Upper lobe of right lung (tissue), 1 donor: ENCODE measurements at places on chromosomes 7 and 10. TPM values are rescaled to one million over a fixed set of nuclear protein-coding genes. Genes with fewer than 3 reads are reported as not detected.

DNA sequence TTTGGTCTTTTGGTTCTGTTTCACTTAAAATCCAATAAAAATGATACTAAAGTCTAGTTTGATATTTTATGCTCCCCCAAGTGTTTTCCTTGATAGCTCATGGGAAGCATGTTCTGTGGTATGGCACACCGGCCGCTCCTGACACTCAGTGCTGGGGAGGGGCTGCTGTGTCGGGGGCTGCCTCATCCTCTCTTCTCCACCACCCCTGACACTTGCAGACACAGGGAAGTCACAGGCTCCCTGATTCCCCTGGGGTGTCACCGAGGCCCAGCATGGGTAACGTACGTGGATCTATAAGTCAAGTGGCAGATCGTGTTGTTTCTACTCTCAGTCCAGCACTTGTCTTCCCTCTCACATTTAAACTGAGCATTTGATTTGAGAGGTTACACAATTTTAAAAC, 508.6 kb downstream of the TNS3 start:
- no peak for DNase-seq

Gene POLD2
- 60.2 TPM for total RNA-seq

DNA sequence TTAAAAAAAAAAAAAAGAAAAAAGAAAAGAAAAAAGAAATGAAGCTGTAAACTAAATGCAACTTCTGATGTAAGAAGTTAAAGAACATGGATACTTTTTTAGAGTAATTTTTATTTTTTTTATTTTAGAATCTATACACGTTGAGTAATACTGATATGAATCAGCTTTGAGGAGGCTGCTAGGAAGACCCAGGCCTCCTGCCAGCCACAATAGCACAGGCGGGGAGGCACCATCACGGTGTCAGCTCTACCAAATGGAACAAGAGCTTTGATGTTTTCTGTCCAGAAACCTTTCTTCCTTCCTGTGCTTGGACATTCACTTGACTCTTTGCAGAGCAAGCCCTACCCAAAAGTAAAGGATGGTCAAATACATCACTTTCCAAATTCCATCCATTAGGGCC, 45.3 kb upstream of the EGR2 start:
- DNase-seq, result no peak

- no peak for DNase-seq
Observed at GRCh38 chr10:63689768-63690167, 168.6 kb downstream of the REEP3 start.

GRCh38 chr10:80471715-80472233, 17.7 kb downstream of the TSPAN14 start:
- no peak for DNase-seq

- no peak for DNase-seq
Observed at GRCh38 chr7:47044625-47045024, 537.3 kb downstream of the TNS3 start.

GRCh38 chr7:2863461-2864066, 19.5 kb upstream of the GNA12 start:
- DNase-seq, result peak; percentile 87

DNA sequence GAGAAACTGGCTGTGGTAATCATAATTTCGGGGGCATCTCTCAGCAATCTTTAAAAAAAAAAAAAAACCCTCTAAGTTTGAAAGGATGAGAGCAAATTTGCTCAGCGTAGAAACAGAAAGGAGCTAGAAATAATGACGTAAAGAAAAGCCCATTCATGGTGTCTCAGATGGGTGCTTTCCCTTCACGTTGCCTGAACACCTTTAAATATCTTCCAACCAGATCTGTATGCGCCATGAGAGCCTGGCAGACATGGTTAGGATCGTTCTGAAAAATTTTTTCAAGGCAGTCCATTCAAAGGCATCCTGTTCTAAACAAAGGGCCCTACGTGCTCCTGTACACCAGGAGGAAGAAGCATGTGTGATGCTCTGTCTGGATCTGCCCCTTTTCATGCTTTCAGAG, 141.2 kb upstream of the C1QL3 start:
- no peak for DNase-seq

GRCh38 chr7:47267346-47267745, 314.6 kb downstream of the TNS3 start:
- peak; percentile 11 for DNase-seq

Gene RBP3
- not detected for total RNA-seq

DNA sequence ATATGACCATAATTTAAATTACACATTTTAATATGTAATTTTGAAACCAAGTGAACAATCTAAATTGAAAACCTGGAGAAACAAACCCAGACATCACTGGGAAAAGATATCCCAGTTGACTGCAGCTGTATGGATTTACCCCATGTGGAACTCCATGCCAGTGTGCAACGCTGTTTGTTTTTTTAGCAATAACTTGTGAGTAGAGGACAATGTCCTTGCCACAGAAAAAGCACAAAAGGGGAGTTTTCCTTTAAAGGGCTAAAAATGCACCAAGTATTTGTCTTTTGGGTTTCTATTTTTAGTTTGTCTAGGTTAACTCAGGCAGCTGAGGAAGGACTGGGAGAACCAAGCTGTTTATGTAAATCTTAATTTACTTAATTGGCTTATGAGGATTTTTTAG, 15.1 kb upstream of the COL17A1 start:
- DNase-seq, result no peak

- DNase-seq, result no peak
Observed at GRCh38 chr7:134548877-134549276, at the start of gene AKR1B15. TSS of gene AKR1B15 (plus strand) at chr7:134549110. CDS start at chr7:134564620, 15,510 bp downstream.

- no peak for DNase-seq
Observed at GRCh38 chr7:134996097-134996550, 9.8 kb downstream of the AGBL3 start.

DNA sequence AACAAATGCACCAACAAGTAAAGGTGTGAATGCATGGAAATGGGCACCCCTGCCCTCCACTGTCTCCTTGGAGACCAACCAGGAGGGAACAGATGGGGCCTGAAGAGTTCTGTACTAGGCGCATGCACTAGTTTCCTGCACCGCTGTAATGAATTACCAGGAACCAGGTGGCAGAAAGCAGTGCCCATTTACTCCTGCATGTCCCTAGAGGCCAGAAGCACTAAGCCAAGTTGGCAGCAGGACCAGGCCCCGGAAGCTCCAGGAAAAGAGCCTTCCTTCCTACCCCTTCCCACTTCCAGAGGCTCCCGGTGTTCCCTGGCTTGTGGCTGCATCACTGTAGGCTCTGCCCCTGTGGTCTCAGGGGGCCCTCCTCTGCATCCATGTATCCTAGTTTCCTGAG, 237.5 kb upstream of the PPP2R2D start:
- DNase-seq, result peak; percentile 21

Gene ZNRF2
- 24.6 TPM for total RNA-seq

- DNase-seq, result no peak
Observed at GRCh38 chr7:111510584-111511378, 51.5 kb downstream of the IMMP2L start.

- DNase-seq, result no peak
Observed at GRCh38 chr10:78389419-78389818, 355.8 kb downstream of the RPS24 start.

DNA sequence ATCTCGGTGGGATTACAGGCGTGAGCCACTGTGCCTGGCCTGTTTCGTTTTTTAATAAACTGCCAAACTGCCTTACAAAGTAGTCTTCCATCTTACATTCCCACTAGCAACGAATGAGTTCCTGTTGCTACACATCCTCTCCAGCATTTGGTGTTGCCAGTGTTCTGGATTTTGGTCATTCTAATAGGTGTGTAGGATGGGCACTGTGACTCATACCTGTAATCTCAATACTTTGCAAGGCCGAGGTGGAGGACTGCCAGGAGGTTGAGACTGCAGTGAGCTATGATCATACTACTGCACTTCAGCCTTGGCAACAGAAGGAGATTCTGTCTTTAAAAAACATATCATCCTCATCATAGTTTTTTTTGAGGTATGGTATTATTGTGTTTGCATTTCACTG, 21.4 kb upstream of the RSBN1L start:
- peak; percentile 73 for DNase-seq

DNA sequence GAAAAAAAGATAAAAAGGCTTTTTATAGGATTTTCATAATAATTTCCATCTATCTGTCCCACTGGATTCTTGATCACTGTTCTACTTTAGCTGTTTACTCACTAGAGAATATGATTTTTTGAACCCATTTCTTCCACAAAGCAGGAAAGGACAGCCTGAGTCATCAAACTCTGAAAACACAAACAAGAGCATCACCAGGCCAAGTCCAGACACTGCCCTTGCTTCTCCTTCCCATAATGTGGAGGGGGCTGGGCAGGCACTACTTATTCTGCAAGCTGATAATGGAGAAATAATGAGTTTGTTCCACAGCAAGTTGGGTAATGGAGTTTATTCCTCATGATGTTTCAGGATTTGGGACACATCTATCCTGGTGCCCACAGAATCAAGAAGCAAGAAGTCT, 13.0 kb upstream of the KCNIP2 start:
- no peak for DNase-seq

DNA sequence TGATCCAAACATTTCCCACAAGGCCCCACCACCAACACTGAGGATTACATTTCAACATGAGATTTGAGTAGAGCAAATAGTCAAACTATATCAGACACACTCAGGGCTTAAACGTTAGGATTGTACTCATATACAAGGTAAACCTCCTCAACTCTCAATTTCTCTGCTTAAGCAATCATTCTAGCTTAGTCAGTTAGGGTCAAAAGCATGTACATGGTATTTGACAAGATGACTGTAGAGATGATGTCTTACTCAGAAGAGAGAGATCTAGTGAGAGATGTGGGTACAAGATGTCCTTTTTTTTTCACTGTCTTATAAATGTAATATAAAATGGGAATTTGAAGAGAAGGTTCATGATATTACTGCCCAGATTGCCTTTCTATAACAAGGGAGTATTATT, 270.1 kb downstream of the PRKG1 start:
- no peak for DNase-seq

DNA sequence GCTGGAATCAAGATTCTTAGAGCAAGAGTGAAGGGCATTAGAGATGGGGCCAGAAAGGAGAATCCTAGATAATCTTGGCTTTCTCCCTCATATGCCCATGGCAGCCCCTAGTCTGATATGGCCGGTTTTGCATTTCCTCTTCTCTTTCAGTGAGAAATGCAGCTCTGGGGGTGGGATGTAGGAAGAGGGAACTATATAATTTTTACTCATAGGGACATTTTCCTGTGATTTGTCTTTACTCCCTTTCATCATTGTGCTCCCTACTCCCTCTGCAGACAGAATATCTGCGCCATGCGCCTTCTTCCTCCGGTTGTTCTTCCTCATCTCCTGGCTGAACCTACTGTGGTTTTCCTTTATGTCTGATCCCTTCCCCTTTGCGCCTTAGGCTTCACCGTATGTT, 16.8 kb upstream of the CHCHD1 start:
- DNase-seq, result no peak

GRCh38 chr7:27389496-27389895, 146.9 kb downstream of the EVX1 start:
- DNase-seq, result no peak

Gene HOXA3
- total RNA-seq, result 8.7 TPM

DNA sequence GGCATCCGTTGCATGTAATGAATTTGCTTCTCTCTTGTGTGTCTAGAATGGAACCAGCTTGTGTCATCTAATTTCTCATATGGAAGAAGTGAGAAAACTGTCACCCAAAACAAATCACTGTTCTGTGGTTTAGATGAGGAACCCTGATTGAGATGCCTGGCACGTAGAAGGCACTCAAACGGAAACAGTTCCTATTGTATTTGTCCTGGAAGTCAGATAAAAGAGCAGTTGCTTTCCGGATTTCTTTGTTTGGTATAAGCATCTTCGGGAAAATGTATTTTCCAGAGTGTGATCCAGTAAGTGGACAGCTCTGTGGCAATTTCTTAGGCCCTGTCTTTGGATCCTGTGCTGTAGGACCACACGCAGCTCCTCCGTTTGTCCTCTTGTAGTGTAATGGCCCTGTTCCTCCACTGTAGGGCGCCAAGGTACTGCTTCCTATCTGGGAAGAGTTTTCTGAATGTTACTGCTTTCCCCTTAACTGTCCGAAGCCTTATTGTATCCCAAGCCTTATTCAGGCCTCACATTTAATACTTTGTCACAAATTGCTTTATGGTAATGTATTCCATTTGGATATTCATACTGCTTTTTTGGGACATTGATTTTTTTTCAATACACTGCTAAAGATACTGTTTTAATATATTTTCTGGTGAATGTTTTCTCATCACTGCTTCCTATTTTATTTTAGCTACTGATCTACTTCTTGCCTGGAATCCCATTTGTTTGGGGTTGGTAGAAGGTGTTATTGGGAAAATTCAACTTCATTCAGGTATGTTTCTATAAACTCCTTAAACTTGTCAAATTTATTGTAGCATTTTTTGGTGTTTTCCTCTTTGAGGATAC, 24.8 kb downstream of the INPP5F start:
- no peak for DNase-seq

Gene ZNF727
- 5.5 TPM for total RNA-seq

- no peak for DNase-seq
Observed at GRCh38 chr7:150900675-150901074, 48.4 kb downstream of the AOC1 start.

Gene SSC4D
- total RNA-seq, result 1.1 TPM

GRCh38 chr10:85607043-85607695, 759.4 kb downstream of the GRID1 start:
- DNase-seq, result no peak

Gene ZNF138
- 5.2 TPM for total RNA-seq

Gene TAF6
- total RNA-seq, result 34.9 TPM

DNA sequence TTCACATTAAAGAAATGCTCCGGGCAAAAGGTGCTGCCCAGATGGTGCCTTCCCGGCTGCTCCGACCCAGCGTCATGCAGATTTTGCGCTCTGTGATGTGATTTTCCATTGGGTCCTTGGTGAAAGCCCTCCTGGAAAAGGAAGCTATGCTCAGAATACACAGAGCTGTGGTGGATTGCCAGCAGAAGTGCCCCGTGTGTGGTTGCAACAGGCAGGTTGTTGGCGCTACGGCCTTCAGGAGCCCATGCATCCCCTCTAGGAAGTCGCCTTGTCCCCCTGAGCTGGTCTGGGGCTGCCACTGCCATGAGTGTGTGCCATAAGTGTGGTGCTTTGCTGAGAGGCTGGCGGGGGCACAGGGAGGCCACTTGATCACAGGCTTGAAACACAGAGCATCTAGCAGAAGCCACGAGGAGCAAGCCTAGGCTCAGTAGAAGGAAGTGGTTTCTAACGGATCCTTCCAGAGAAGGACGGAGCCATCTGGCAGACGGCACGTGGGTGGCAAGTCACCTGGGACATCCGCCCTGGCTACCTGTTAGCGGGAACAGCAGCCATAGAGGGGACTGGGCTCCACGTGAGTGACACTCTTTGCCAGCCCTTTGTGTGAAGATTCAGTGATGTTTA, 210.9 kb downstream of the CUX1 start:
- peak; percentile 45 for DNase-seq

DNA sequence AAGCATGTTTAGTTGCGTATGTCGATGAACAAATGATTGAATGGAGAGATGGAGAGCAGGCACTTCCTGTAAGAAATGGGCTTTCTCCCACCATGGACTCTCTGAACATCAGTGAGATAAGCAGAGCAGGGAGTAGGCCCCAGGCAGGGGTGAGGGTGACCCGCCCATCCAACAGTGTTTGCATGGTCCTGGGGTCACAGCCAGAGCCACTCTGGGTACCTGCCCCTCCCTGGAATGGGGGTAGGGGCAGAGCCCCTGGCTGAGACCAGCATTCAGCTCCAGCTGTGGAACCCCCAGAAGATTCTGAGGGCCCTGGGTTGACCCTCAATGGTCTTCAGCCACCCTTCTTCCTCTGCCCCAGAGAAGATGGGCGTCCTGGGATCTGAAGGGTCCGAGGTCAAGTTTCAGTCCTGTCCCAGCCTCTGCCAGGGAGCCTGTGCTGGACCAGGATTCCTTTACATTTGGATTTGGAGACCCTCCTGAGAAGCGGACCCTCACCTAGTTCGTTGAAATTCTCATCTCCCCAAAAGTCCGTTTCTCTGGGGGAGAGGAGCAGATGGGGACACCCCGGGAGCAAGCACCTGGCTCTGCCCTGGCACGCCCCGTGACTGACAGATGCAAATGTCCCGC, 2.4 kb upstream of the FGF8 start:
- DNase-seq, result peak; percentile 52
